ENCODE measurements at places on chromosomes 6 and 20.

DNA sequence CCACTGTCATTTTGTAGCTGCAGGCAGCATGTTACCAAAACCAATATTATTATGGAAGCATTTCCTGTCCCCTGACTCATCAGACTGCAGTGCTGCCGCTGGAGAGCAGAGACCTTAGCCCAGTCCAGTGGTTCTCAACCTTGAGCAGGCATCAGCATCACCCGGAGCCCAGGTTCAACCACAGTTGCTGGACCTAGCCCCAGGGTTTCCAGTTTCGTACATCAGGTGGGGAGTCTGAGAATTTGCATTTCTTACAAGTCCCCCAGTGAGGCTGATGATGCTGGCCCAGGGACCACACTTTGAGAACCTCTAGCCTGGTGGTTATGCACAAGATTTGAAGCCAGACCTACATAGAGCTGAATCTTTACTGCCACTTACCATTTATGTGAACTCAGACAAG is 47.3 kb downstream of the LY86 start:
- DNase-seq, result no peak

DNA sequence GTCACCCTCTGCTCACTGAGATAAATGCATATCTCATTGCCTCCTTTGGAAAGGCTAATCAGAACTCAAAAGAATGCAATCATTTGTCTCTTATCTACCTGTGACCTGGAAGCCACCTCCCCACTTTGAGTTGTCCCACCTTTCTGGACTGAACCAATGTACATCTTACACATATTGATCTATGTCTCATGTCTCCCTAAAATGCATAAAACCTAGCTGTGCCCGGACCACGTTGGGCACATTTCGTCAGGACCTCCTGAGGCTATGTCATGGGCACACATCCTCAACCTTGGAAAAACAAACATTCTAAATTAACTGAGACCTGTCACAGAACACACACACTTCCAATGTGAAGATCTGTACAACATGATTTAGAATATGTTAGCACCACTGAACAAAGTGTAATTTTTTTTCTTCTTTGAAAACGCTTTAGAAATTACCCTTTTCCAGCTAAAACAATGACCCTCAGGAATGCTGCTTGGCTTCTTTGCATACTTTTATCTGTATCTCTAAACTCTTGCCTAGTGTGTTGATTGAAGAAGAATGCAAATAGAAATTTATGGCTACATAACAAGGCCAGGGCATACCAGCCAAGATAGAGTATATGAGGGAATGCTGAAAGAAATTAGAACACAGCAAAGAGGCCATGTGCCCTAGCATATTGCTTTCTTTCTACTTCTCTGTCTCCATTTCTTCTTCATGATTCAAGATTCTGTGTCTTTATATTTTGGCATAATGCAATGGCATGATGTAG is 84.6 kb upstream of the DST start:
- no peak for DNase-seq

GRCh38 chr20:63125838-63126601 is 89.9 kb downstream of the YTHDF1 start:
- DNase-seq, result no peak

DNA sequence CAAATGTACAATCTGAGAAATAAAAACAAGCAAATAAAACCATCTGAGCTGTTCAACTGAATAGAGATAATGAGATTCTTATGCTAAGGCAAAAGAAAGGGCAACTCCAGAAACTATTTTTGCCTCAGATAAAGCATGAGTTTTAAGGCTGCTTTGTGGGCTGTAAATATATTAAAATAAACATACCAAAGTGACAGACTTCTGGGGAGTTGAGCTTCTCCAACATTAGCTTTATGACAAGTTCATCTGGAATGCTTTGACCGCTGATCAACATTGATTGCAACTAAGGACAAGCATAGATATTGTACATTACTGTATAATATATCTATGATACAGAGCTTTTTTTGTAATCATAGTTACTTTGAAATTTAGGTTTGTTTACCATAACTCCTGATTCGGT is 19.3 kb downstream of the AK9 start:
- no peak for DNase-seq

DNA sequence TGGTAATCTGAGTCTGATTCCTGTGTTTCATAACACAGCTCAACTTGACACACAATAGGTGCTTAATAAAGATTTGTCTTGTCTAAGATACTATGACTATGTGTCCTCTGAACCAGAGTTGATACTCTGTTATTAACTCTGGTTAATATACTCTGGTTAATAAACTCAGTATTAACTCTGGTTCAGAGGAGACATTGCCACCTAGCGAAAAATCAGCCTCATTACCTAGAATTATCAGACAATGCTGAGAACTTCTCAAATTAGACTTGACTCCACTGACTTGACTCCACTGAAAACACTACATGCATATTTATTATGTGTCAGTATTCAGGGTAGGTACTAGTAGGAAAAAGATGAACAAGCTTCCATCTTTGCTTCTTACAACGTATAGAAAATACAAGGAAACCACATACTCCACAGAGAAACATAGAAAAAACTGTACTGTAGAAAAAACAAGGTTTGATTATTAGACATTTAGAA is 73.9 kb downstream of the AHI1 start:
- DNase-seq, result no peak

DNA sequence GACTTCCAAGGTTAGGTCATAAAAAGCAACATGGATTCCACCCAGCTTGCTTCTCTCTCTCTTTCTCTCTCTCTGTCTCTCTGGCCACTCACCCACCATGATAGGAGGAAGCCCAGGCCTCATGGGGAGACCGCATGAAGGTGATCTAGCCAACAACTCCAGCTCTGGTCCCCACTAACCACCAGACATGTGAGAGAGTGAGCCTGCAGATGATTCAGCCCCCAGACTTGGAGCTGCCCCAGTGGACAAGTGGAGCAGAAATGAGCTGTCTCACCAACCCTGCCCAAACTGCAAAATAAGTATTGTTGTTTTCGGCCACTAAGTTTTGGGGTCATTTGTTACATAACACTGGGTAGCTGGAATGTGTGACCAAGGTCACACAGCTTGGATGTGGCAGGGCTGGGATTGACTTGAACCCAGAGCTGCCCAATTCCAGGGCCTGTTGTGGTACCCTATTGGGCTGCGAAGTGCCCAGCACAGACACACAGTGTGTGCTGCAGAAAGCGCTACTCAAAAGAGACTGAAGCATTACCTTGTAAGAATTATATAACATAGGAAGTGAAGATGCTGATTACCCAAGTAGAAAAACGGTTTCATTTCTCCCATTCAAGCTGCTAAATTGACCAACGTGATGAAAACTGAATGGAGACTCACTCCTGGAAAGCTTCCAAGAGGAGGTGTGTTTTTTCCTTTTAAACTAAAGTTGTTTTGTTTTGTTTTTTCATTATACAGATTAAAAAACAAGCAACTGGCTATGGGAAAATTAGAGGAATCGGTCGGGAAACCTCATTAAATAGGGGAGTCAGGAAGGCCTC is 9.1 kb upstream of the TLDC2 start:
- DNase-seq, result no peak

DNA sequence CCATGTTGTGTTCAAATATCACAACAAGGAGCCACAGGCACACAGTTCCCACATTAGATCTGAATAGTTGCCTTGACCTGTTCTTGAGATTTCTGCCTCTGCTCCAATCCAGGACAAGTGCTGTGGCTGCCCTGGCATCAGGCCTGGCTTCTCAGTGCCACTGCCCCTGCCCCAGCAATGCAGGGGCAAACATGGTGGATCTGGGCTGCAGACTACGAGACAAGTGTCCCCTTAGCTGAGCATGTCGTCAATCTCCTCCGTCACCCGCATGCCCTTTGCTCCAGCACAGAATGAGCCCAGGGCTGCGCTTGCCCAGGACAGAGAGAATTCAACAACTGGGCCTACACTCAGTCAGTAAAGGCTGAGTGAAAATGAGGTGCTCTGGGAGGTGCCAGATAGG is 201.6 kb downstream of the SYNDIG1 start:
- DNase-seq, result no peak

- no peak for DNase-seq
Observed at GRCh38 chr6:97198046-97198565, 84.9 kb downstream of the MMS22L start.
